ENCODE measurements at places on chromosomes 13 and 19.

- peak; percentile 17 for DNase-seq
These were observed 2.5 kb downstream of the KDM4B start for GRCh38 chr19:4971424-4971793.

DNA sequence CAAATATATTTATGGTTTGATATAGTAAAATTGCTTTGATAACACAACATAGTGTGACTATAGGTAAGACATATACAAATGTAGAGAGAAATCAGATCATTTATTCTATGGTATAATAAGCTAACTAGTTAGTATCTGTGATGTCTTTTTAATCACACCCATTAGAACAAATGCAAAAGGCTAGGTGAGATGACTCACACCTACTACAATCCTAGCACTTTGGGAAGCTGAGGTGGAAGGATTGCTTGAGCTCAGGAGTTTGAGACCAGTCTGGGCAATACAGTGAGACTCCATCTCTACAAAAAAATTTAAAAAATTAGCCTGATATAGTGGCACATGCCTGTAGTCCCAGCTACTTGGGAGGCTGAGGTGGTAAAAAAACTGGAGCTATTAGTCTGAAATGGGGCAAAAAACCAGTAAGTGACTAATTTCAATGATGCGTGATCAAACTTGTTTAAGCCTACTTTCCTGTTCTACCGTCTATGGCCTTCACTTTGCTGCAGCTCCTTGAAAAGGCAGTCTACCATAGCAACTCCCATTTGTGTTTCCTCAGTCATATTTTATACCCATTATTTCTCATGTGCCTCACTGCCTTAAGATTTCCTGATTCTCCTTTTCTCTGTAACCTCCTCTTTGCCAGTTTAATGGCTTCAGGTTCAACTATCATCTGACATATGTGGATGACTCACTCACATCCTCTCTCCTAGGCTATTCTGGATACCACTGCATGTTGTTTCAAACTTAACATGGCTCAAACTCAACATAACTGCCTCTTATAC, 12.5 kb downstream of the ALG5 start:
- no peak for DNase-seq

- DNase-seq = no peak
These were observed 168.5 kb downstream of the LMO7 start for GRCh38 chr13:75804605-75805004.

DNA sequence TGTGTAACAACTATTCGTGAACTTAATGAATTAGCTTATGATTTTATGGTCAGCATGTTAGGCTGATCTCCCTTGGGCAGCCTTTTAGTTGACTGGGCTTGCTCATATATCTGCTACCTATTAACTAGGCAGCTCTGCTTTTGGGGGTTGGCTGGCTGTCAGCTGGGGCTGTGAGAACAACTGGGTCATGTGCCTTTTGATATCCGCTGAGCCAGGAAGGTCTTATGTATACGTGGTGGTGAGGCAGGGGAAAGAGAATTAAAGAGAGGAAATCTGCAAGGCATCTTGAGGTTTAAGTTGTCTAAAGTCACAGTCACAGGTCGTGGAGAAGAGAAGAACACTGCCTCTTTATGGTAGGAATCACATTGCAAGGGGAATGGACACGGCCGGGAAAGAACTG, 206.9 kb downstream of the LMO7 start:
- no peak for DNase-seq

DNA sequence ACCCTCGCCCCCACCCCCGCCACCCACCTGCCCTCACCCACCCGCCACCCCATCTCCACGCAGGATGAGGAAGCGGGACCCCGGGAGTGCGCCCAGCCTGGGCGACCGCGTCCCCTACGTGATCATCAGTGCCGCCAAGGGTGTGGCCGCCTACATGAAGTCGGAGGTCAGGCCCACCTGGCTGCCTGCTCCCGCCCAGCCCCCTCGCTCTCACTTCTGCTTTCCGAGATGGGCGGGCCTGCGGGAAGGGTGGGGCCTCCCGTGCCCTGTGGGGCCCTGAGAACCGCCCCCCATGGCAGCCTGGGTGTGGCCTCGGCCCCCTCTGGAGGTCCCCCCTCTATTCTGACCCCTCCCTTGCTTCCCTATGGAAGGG, 3.1 kb upstream of the SPIB start:
- DNase-seq = no peak

- DNase-seq = no peak
These were observed 10.9 kb downstream of the PEG3 start for GRCh38 chr19:56829596-56829995.

GRCh38 chr19:7801020-7801570, 28.9 kb upstream of the EVI5L start:
- no peak for DNase-seq

DNA sequence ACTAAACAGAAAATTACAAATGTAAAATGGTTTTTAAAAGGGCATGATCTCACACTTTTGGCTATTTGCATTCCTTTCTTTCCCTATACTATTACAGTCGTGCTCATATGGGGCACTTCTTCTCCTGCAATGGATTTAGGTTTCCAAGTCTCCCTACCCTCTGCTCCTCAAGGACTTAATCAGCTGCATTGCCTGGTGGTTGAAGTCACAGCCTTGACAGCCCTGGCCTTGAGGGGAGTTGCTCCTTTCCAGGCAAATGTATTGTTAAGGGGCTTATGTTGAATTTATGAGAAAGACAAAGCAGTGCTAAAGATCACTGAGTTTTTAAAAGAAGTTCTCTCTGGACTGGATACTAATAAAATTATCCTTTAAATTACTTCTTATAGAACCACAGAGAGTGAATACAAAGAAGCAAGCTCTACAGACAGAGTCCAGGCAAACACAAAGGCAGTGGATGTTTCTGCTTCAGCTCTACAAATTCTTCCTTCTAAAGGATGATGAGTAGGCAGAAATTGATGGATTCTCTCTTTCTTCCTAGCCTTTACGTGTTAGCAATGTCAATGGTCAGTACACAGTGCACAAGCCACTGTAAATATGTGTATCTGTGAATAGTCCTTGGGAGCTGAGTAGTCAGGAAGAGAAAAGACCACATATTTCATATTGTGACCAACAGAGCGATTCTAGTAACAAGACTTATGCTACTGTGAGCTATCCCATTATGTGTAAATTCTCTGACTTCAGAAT, 390.9 kb downstream of the TBC1D4 start:
- DNase-seq = no peak

DNA sequence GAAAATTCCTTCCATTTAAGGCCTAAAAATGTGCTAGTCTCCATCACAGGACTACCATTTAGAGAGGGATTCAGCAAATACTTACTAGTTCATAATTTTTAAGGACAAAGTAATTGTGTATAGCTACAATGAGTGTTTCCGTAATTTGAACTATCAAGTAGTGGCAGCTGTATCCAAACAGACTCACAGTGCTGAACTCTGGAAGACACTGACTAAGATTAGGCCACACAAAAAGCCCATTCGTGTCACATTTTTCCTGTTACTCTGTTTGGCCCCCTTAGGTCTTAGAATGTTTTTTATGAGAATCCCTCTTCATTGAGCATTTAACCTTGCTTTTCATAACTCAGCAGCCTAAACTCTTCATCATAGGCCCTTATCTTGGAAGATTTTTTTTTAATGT, 731.2 kb upstream of the PCDH9 start:
- no peak for DNase-seq

- no peak for DNase-seq
These were observed 114.3 kb downstream of the TEX26 start for GRCh38 chr13:31046711-31047279.

DNA sequence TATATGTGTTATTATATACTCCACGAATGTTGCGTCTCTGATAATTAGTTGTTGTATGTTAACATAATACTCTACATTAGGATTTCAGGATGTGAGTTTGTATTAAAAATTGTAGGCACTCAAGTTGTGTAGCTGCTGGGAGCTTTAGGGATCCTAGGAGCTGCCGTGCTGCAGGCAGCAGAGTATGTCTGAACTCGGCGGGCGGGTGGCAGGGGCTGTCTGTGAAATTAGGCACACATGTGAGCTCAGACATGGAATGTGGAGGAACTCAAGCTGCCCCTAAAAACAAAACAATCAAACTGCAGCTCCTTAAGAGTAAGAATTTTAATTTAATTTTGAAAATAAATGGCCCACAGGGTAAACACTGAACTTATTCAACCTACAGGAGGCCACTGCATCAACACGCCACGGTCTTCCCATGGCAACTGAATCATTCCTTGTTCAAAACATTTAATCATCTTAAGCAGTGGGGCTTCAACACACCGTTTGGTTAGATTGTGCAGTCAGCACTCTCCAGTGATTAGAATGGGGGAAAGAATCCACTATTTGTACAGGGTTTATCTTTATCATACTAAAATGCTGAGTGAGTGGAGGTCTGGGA, 22.7 kb downstream of the SERTM1 start:
- no peak for DNase-seq

- no peak for DNase-seq
These were observed 125.2 kb upstream of the SPACA7 start for GRCh38 chr13:112250788-112251445.

- no peak for DNase-seq
These were observed 162.4 kb downstream of the PCDH20 start for GRCh38 chr13:61253105-61253877.

GRCh38 chr13:42992764-42993122, 702 bp upstream of the EPSTI1 start:
- DNase-seq = no peak

- no peak for DNase-seq
These were observed 68.5 kb upstream of the GPR183 start for GRCh38 chr13:99375738-99376080.

- no peak for DNase-seq
These were observed 72.8 kb downstream of the CCDC70 start for GRCh38 chr13:51934461-51935087.

- no peak for DNase-seq
These were observed 2.8 kb downstream of the ADGRL1 start for GRCh38 chr19:14203177-14203576.

DNA sequence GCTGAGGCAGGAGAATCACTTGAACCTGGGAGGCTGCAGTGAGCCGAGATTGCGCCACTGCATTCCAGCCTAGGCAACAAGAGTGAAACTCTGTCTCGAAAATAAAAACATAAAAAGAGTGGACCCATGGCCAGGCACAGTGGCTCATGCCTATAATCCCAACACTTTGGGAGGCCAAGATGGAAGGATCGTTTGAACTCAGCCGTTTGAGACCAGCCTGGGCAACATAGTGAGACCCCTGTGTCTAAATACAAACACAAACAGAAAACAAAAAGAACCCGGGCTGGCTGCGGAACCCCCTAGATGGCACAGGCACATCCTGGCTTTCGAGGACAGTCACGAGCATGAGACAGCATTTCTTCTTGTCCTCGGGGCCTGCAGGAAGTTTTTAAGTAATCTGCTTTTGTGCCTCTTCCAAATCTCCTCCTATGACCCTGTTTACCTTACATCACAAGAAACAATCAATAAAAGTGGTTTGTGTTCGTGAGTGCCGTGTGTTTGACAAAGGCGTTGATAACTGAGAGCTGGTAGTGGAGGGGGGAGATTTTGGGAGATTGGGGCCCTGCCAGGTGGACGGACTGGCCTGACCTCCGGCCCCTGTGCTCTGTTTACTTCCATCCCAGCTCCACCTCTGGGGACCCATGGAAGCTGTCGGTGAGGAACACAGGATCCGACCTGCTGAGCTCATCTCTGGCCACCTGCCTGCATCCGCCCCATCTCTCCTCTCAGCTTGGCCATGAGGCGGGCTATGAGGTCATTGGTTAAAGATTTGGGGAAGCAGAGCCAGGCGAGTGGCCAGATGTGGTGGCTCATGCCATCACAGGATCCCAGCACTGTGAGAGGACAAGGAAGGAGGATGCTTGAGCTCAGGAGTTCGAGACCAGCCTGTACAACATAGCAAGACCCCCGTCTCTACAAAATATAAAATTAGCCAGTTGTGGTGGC, 5.9 kb upstream of the GDF15 start:
- no peak for DNase-seq

GRCh38 chr13:66714795-66715194, 515.3 kb downstream of the PCDH9 start:
- DNase-seq = no peak

- no peak for DNase-seq
These were observed 48.3 kb upstream of the FAM216B start for GRCh38 chr13:42733046-42733445.

GRCh38 chr19:19740755-19741154, 7.8 kb upstream of the ZNF14 start:
- DNase-seq = no peak

GRCh38 chr13:65830411-65831205, 1399.5 kb downstream of the PCDH9 start:
- no peak for DNase-seq

DNA sequence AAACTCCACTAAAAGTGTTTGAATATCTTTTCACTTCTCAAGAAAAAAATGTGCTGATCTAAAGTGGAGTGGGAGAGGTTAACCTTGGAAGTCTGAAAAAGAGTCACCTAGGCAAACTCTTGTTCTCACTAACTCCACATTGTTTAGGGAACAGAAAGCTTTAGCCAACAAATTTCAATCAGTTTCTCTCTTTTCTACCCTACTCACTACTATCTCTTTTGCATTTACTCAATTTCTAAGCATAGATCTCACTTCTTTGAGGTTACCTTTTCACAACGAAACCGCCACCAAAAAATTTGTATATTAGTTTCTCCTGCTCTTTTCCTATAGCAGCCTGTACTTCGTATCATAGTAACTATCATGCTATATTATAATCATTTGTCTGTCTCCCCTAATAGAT, 6.3 kb downstream of the NHLRC3 start:
- no peak for DNase-seq

DNA sequence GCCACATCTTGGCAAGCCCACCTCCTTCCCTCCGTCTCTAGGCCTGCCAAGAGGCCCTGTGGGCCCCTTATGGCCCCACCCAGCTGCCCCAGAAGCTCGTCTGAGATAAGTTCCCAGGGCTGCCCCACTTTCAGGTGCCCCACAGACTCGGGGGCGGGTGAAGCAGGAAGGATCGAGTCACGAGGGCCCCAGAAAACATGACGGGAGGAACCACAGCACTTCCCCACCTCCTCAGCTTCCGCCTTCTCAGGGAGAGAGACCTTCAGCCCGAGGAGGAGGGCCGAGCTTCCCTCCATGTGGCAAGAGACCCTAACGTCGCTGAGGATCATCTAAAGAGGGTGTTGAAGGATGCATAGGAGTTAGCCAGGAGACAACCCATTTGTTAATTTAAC, 4.5 kb upstream of the IL12RB1 start:
- peak; percentile 75 for DNase-seq

- peak; percentile 72 for DNase-seq
These were observed 4.8 kb downstream of the EMP3 start for GRCh38 chr19:48330012-48330681.

GRCh38 chr19:9342610-9343304, 18.8 kb downstream of the ZNF559 start:
- DNase-seq = no peak

GRCh38 chr13:109755551-109755950, 30.8 kb downstream of the IRS2 start:
- DNase-seq = no peak

DNA sequence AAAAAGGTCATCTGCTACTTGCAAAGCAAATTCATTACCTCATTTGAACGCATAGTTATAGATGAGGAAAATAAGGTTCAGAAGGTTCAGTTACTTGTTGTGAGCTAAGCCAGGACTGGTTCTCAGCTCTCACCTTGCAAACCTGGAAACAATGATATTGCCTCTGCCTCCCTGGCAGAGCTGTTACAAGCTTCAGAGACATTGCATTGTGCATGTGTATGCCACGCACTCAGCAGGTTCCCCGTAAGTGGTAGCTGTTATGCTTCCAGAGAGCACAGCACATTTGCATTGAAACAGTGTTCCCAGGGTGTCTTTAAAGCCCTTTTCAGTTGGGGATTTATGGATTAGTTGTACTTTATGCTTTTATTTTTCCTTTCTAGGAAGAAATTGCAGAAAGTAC, 80.6 kb downstream of the DGKH start:
- DNase-seq = no peak

GRCh38 chr13:100063333-100063732, 25.6 kb upstream of the PCCA start:
- no peak for DNase-seq

GRCh38 chr19:2534423-2535013, 58.6 kb downstream of the GADD45B start:
- no peak for DNase-seq

Measured in stimulated activated CD4-positive, alpha-beta T cell treated with anti-CD3 and anti-CD28 coated beads, Interleukin-12 subunit alpha, Interleukin-12 subunit beta, amount 100 ng/mL, for 4 hours (primary cell).